ENCODE measurements at places on chromosomes 4 and X. TPM values are rescaled to one million over a fixed set of nuclear protein-coding genes. Genes with fewer than 3 reads are reported as not detected.

Gene CD40LG
- total RNA-seq = not detected

Gene CT45A10
- total RNA-seq = not detected

Gene RTL3
- total RNA-seq = 3.0 TPM

Gene DCAF12L2
- total RNA-seq = not detected

Gene TLR7
- not detected for total RNA-seq

All from M059J (cell line).